ENCODE measurements at places on chromosomes 2 and 18. TPM values are rescaled to one million over a fixed set of nuclear protein-coding genes. Genes with fewer than 3 reads are reported as not detected.

The TRIB2 gene
- 9.2 TPM for total RNA-seq

The CD8A gene
- 432 TPM for total RNA-seq

The FEV gene
- total RNA-seq, result not detected

The VIT gene
- not detected for total RNA-seq

The UPP2 gene
- not detected for total RNA-seq

The GEN1 gene
- 19.8 TPM for total RNA-seq

The KHK gene
- total RNA-seq, result 9.5 TPM

The KCNE4 gene
- total RNA-seq, result not detected

GRCh38 chr2:207459990-207460757 is 69.6 kb upstream of the CREB1 start:
- no peak overlapping the region for H3K27ac ChIP-seq
- H3K36me3 ChIP-seq, result no peaks in the 10 kb centered on the region
- peaks cover 22% of the 10 kb centered on the region for H3K4me1 ChIP-seq
- DNase-seq, result peak; percentile 11
- no peaks in the 10 kb centered on the region for H3K27me3 ChIP-seq

DNA sequence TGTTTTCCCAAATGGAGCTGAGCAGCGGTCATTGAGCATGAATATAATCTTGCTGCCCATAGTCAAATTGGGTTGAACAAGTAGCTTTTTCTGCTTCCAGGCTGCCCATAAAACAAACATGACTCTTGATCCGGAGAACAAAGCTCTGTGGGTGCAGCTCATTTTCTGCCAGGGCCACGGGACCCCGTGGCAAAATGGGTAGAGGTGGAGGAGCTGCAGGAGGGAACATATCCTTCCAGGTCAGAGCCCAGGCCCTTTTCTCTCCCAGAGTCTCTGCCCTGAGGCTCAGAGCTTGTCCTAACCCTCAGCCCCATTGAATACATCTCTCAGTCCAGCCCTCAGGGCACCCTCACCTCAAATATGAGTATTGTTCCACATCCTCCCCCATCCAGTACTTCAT is 151.6 kb upstream of the TWIST2 start:
- no peaks in the 10 kb centered on the region for H3K27me3 ChIP-seq
- DNase-seq, result no peak
- H3K36me3 ChIP-seq, result no peaks in the 10 kb centered on the region
- no peak overlapping the region for H3K4me3 ChIP-seq

- H3K4me1 ChIP-seq, result no peaks in the 10 kb centered on the region
- H3K36me3 ChIP-seq, result no peaks in the 10 kb centered on the region
- no peak for DNase-seq
- H3K27me3 ChIP-seq, result peaks cover 4% of the 10 kb centered on the region
- no peak overlapping the region for H3K27ac ChIP-seq
Observed at GRCh38 chr18:32351032-32351431, 119.7 kb downstream of the GAREM1 start.

DNA sequence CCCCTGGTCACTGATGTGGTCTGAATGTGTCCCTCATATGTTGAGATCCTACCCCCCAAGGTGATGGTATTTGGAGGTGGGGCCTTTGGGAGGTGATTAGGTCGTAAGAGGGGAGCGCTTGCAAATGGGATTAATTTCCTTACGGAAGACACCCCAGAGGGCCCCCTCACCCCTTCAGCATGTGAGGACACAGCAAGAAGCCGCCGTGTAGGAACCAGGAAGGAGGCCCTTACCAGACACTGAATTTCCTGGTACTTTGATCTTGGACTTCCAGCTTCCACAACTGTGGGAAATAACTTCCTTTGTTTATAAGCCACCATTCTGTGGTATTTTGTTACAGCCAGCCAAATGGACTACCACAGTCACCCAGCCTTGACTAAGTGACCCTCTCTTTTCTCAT is 35.9 kb downstream of the NCK2 start:
- H3K27ac ChIP-seq, result peak overlapping the region; percentile 87
- no peak overlapping the region for H3K4me3 ChIP-seq
- no peaks in the 10 kb centered on the region for H3K27me3 ChIP-seq
- peaks cover 90% of the 10 kb centered on the region for H3K4me1 ChIP-seq

DNA sequence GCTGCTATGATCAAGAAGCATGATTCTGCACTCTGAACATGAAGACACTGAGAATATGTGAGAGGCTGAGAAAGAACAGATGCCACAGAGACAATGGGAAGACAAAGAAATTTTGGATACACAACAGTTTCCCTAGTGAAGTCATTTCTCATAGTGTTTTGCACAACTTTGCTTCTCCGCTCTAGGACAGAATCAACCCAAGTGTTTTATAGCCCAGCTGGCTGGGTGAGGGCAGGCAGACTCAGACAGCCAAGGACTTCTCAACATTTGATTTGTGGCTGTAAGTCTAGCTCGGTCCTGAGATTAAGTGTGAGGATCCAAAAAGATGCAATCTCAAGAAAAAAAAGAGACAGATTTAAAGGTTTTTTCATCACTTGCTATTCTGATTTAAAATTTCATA is 536.5 kb upstream of the CRIM1 start:
- no peaks in the 10 kb centered on the region for H3K4me1 ChIP-seq
- no peak for DNase-seq
- no peak overlapping the region for H3K4me3 ChIP-seq
- H3K27me3 ChIP-seq, result peaks cover 11% of the 10 kb centered on the region
- no peak overlapping the region for H3K27ac ChIP-seq
- H3K36me3 ChIP-seq, result no peaks in the 10 kb centered on the region

- no peaks in the 10 kb centered on the region for H3K36me3 ChIP-seq
- peaks cover 5% of the 10 kb centered on the region for H3K4me1 ChIP-seq
- DNase-seq, result no peak
- H3K4me3 ChIP-seq, result no peak within 1 kb of the TSS
Observed at GRCh38 chr2:232870018-232870765, at the start of gene SNORC. Gene SNORC (plus strand): TSS chr2:232870264. CDS start chr2:232870342, 78 bp downstream.

DNA sequence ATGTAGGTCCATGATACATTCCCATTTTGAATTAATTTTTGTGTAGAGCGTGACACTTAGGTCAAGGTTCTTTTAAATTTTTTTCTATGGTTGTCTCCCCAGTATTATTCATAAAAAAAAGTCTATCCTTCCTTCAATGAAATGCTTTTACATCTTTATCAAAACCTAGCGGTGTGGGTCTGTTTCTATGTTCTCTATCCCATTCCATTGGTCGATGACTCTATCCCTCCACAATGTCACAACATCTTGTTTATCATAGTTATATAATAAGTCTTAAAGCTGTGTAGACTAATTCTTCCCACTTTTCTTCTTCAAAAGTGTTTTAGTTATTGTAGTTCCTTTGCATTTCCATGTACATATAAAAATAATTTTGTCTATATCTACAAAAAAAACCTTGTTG is 47.2 kb upstream of the GPR17 start:
- H3K27ac ChIP-seq, result no peak overlapping the region
- no peak overlapping the region for H3K4me3 ChIP-seq
- H3K4me1 ChIP-seq, result peaks cover 5% of the 10 kb centered on the region

DNA sequence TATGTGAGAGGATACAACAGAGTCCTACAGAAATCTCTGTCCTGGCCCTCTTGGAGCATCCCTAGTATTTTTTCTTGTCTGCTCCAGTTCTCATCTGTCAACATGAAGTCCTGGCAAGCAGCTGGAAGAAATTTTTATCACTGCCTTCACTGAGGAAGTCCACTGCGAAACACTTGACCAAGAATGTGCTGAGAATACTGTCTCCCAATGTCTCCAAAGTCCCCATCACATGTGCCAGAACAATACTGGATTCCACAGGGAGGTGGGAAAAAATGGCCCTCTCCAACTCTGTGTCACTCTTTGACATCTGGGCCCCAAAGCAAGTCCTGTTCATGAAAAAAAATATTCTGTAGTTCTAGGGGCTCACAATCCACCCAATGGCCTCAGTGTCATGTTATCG is 32.8 kb upstream of the PGAP1 start:
- DNase-seq, result no peak
- no peak overlapping the region for H3K4me3 ChIP-seq
- H3K27ac ChIP-seq, result no peak overlapping the region
- H3K36me3 ChIP-seq, result no peaks in the 10 kb centered on the region

All from activated CD8-positive, alpha-beta T cell treated with anti-CD3 and anti-CD28 coated beads for 36 hours (primary cell).